ENCODE measurements at places on chromosomes 4 and X.

DNA sequence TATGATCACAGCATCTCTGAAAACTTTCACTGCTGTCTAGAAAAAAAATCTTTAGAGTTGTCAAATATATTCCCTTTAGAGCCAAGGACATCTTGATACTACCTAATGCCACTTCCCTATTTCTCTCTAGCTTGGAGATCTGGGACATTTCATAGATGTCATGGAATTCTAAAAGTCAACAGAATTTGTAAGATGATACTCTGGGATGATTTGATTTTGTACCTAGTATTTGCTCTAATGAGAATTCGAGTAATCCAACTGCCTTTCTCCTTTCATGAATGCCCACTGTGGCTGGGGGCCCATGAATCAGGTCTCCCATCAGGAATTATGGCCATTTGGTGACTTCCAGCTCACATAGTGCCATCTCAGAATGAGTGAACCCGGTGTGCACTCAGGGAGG lies 73.2 kb downstream of the NHS start:
- no peak for DNase-seq

GRCh38 chrX:47217121-47217851 lies 1.2 kb upstream of the CDK16 start:
- DNase-seq, result no peak

DNA sequence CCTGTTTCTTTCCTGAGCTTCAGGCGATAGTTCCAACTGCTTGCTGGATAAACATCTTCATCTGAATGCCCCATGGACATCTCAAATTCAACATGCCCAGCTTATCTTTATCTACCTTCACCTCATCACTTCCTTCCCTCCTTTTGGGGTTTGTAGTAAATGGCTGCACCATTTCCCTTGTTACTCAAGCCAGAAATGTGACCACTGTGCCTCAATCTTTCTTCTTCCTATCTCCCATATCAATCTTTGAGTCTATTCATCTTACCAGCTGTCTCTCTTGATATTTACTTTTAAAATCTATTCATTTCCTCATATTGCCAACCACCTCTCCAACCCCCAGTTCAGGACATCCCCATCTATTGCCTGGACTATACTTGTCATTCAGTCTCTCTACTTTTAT lies 155.4 kb downstream of the PPA2 start:
- no peak for DNase-seq

GRCh38 chr4:121376556-121376955 lies 4.3 kb downstream of the QRFPR start:
- no peak for DNase-seq

DNA sequence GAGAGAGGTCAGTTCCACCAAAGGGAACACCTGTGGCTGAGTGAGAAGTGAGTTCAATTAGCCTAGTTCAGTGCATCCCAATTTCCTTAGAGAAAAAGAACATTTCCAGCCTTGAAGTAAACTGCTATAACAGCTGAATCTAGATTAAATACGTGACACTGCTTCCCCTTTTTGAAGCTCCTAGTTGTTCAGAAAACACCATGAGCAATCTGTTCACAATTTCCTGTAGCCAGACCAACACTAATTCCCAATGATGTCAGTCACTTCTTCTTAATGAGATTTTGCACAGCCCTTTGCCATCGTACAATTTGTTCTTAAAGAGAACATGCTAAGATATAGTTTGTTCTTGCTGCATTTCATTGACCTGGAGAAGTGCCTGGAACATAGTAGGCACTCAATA lies 144.6 kb upstream of the EDNRA start:
- DNase-seq, result no peak

Data from cardiac septum (tissue), 1 donor.